ENCODE measurements at places on chromosomes 2 and 18.

- DNase-seq, result no peak
Measured at GRCh38 chr2:215084080-215084479, 54.3 kb downstream of the ABCA12 start.

GRCh38 chr2:11807156-11808015, 61.0 kb downstream of the LPIN1 start:
- DNase-seq, result no peak

GRCh38 chr2:15427987-15428386, 133.1 kb downstream of the NBAS start:
- DNase-seq, result no peak

DNA sequence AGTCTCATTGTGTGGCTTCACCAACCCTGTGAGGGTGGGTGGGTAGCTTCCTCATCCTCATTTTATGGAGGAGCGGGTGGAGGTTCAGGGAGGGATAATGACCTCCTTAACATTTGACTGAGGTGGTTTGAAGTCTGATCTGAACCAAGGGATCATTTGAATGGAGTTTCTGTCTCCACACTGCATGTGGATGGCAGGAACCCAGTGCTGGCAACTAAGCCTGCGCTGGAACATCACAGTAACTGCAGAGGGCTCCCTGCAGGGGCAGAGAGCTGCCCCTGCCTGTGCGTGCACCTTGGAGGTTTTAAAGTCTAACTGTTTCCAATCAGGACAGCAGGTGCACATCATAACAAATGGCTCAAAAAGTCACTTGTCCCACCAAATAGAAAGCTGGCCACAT, 3.3 kb downstream of the AGAP1 start:
- DNase-seq, result no peak

DNA sequence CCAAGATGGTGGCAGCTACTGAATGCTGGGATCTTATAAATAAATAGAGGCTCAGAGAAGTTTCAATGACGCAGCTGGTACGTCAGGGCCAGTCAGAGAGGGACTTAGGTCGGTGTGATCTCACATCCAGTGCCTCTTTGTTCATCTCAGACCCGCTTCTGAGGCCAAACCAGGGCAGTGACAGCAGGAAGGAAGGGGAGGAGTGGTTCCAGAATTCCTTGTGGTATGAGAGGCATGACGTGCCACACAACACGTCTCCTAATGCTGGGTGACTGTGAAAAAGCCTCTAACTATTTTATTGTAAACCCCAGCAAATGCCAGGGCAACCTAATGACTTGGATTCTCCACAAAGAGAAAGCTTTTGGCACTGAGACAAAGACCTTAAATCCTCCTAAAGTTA, 423.3 kb downstream of the LPIN1 start:
- DNase-seq, result no peak

- DNase-seq, result no peak
Measured at GRCh38 chr2:223952280-223952968, 4.8 kb upstream of the MRPL44 start.

DNA sequence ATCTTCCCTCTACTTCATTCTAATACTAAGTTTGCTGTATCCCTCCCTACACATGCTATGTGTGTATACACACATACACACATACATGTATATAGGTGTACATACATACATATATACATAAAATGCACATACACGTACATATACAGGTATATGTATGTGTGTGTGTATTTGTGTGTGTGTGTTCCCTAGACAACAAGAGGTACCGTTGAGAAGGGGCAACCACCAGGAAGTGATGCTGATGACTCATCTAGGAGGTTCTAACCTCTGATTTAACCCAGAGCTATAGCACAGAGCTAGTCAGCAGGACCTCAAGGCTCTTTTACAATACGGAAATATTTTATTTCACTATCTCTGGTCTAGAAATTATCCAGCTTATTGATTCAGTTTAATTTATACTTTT, 139.2 kb downstream of the LAMA3 start:
- peak; percentile 15 for DNase-seq

DNA sequence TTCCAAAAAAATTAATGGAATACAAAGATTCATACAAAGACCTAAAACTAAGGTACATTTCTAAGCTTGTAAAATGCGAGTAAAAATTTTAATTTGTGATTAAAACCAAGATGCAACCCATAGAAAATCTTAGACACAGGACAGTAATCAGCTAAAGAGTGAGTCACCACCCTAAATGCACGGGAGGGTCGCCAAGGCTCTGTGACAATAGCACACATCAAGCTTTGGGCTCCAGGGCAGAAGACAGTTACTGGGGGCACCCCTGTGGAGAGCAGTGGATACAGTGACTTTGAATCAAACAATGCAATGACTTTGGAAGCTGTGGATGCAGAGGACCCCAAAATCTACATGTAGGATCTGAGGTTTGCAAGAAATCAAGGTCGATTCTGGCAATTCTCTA, 7.5 kb downstream of the FLACC1 start:
- no peak for DNase-seq

- DNase-seq, result no peak
Measured at GRCh38 chr18:13646633-13647032, 79.7 kb downstream of the FAM210A start.

GRCh38 chr2:164542581-164543021, 78.7 kb downstream of the GRB14 start:
- no peak for DNase-seq

GRCh38 chr2:219551441-219552381, 7.9 kb downstream of the TMEM198 start:
- DNase-seq, result no peak

GRCh38 chr2:48129293-48129950, 223.1 kb upstream of the FBXO11 start:
- no peak for DNase-seq

DNA sequence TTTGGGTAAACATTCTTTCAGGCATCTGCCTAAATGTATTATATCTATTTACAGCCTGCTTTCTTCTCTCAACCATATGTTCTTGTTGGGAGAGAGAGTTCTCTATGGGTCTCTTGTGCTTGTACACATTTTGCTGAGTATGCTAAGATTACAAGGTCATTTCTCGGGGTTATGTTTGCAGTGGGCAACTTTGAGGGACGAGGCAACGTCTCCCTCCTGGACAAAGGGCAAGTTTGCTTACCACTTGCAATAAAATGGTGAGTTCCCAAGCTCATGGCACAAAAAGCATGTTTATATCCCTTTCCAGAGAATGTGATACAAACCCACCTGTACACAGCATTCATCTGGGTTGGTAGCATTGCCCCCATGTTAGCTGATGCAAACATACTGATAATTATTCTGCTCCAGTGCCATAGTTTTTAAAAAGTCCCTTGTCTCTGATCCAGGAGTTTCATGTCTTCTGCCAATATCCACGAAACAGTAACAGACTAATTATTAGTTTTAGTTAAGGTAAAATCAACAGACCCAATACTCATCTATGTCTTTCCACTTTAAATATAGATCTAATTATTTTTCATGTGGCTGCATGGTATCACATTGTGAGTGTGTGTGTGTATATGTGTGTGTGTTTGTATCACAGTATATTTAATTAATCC, 84.2 kb upstream of the MAPK4 start:
- DNase-seq, result no peak

DNA sequence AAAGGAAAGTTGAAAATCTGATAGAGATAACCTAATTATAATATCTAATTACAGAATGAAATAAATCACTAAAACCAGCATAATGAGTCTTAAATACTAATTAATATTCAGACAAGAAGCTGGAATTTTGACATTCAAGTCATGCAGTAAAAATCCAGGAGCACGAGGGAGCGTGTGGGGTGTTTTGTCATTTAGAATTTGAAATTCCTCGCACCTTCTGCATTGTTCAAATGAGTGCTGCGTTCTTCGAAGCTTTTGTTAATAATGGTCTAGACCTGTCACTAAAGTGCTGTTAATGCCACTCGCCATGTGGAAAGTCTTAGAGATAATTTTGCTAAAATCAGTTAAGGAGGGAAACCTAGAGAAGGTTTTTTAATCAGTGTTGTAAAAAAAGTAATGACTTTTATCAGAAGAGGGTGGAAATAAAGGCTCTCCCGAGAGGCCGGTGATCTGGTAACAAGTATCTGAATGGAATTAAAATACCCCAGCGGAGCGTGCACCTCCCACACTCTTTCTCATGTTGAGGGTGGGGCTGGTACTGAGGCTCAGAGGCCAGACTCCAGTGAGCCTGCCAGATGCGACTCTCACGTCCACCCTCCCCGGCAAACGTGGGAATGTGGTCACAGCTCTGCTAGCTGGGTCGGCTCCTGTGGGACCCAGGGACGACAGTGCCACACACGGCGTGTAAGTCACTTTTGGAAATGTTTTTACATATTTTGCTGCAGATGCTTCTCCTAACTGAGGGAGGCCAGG, 69.4 kb upstream of the MYT1L start:
- no peak for DNase-seq

- no peak for DNase-seq
Measured at GRCh38 chr18:36378205-36378604, 80.7 kb downstream of the FHOD3 start.

DNA sequence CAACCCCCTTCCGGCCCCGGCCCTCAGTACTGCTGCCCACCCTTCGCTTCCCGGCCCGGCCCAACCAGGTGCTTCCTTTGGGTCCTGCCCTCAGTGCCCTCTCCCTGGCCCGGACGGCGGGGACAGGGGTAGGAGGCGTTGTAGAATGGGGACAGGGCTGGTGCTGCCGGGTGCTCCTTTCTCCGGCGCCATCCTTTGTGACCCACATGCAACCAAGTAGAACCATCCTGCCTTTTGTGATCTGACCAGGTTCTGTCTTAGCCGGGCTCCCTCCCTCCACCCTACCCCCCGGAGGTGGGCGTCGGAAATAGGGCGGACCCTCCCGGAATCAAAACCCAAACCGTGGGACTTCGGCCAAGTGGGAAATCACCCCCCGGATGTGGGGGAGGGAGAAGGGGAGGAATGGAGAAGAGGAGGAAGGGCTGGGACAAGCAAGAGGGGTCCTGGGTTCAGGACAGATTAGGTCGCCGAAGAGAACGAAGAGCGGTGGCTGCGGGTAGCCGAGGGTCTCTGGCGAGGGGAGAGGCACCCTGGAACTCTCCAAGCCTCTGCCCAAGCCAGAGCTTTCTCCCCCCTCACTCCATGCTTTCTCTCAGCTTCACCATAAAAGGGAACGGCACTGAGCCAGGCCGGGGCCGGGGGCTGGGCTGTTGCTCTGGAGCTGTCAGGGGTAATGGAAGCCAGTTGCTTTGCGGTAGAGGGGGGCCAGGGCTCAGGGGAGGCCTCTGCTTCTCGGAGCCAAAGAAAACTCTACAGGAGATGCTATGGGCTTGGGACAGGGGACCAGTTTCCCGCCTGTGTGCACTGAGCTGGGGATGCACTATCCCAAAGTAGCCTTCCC, 756 bp upstream of the OST4 start:
- DNase-seq, result no peak

DNA sequence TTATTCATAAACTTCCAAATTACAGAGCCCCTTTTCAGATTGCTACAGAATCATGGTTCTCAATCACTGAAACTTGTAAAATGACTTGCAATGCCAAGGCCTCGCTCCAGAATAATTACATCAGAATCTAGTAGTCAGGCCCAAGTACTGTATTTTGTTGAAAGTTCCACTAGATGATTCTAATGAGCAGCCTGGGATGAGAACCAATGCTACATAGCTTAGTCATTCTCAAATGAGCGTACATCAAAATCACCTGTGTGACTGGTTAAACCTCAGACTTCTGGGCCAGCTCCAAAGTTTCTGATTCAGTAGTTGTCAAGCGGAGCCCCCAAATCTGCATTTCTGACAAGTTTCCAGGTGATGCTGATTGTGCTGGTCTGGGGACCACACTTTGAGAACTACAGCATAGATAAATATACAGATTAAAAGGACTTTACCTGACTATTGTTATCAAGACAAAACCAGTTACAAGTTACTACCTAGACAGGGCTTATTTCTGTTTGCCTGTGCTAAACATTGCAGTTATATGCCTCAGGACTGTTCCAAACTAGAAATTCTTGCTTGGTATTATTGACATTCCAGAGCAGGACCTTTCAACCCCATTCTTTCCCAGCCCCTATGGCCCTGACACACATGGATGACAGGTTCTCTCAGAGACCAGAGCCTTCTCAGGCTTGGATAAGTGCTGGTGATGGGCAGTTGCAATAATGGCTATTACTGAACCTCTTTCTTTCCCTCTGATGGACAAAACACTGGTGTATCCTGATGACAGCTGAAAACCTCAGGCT, 83.1 kb downstream of the UPP2 start:
- DNase-seq, result no peak

DNA sequence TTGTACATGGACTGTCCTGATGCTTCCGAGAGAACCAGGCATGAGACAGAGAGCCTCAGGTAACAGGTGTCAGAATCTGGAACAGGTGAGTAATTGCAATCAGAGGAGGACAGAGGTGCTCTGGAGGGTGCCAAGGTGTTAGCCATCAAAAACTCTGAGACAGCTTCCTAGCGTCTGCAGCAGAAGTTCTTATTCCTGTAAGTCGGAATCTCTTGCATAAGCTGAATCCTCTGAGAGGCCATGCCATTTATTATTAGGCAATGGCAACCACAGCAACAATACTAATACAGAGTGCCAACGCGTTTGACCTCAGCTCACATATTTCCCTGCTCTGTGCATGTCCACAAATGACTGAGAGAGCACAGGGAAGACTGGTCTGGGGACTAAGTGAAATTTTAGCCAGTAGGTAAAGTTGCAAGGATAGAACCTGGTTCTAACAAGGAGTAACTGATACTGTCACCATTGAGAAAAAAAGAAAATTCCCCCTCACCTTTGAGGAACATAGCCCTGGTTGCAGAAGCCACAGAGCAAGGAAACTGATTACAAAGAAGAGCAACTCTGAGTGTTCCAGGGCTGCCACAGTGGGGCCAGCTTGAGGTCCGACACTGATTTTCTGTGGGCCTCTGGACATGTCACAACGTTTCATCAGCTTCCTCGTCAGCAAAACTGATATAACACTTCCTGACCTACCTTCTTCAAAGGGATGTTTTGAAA, 55.1 kb upstream of the ACSL3 start:
- no peak for DNase-seq

GRCh38 chr2:25290811-25291495, 50.8 kb downstream of the DNMT3A start:
- no peak for DNase-seq

GRCh38 chr2:66032226-66032775, 402.6 kb upstream of the MEIS1 start:
- DNase-seq, result no peak

Data from stimulated activated CD8-positive, alpha-beta memory T cell treated with anti-CD3 and anti-CD28 coated beads, Interleukin-2, amount 100 ng/mL, for 1 hour (primary cell).